LHCN-M2 (cell line): ENCODE measurements at places on chromosomes 2 and 18. TPM values are rescaled to one million over a fixed set of nuclear protein-coding genes. Genes with fewer than 3 reads are reported as not detected.

Gene ASXL3
- under 0.01 TPM in 1 of 2 replicates, not detected in the other for total RNA-seq

Gene MTCL1
- 16.1 and 19.3 TPM in 2 replicates for total RNA-seq

Gene GAREM1
- total RNA-seq, result 3.1 and 3.8 TPM in 2 replicates

Gene IL1RL2
- total RNA-seq, result 0.57 and 1.2 TPM in 2 replicates

Gene DSG1
- not detected in 2 replicates for total RNA-seq

Gene LIMS3
- 4.5 and 20.6 TPM in 2 replicates for total RNA-seq

Gene COLEC11
- total RNA-seq, result not detected in 2 replicates

Gene CIB4
- total RNA-seq, result not detected in 2 replicates
